Endothelial cell of umbilical vein (primary cell): ENCODE measurements at places on chromosomes 3 and 15. TPM values are rescaled to one million over a fixed set of nuclear protein-coding genes. Genes with fewer than 3 reads are reported as not detected.

MESP2 gene
- 0.42 TPM in 1 of 2 replicates, not detected in the other for total RNA-seq

VGLL3 gene
- 4.2 and 6.0 TPM in 2 replicates for total RNA-seq

DPPA2 gene
- total RNA-seq: not detected in 2 replicates

ZNF660 gene
- 1.0 and 1.5 TPM in 2 replicates for total RNA-seq

C15orf61 gene
- 3.7 and 4.1 TPM in 2 replicates for total RNA-seq

MASP1 gene
- total RNA-seq: 0.31 TPM in 1 of 2 replicates, not detected in the other

SOX2 gene
- 0.13 TPM in 1 of 2 replicates, not detected in the other for total RNA-seq

GRCh38 chr3:178500631-178501030, 35.6 kb upstream of the KCNMB2 start:
- peak; percentile 8 for DNase-seq

DNA sequence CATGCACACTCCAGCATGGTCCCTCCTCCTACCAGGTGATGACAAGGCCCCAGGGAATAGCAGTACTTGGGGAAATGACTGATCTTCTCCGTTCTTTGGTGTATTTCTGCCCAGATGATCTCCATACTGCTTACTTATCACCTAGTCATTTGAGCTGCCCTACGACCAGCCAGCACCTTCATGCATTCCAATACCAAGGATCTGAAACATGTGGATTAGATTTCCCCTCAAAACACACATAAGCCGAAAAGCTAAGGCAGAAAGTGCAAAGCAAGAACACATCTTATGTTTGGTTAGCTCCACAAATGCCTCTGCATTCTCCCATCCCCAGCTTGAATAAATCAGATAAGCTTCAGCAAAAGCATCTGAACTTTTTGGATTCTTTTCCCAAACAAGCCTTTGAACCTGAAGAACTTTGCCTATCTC, 64.8 kb upstream of the BCL6 start:
- no peak for DNase-seq

DNA sequence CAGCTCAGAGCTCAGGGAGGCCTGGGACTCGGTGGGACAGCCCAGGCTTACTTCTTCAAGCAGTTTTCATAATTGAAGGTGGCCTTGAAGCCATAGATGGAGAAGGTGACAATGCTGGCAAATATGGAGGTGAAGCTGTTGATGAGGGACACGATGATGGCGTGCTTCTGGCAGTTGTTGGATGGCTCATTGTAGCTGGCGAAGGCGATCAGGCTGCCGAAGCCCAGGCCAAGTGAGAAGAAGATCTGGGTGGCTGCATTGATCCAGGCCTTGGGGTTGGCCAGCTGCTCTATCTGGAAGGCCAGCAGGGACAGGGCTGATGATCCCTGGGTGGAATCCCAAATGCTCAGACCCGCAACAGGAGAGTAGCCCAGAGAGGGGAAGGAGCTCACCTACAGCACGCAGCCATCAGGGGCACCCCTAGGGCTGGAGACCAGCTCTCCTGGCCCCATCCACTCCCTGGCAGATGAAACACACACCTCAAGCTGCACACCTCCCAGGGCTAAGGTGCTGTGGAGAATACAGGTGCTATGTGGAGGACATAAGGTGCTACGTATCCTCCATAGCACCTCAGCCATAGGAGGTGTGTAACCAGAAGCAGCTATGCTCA, 25.1 kb downstream of the SLC6A20 start:
- no peak for DNase-seq

DNA sequence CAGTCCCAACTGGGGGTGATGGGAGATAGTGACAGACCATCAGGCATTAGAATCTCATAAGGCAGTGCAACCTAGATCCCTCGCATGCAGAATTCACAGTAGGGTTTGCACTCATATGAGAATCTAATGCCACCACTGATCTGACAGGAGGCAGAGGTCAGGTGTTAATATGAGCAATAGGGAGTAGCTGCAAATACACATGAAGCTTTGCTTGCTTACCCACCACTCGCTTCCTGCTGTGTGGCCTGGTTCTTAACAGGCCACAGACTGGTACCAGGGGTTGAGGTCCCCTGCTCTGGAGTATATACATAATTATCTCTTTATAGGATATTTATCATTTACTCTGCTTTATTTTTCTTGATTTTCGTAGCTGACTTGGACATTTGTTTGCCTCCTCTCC, 36.0 kb upstream of the ZMAT3 start:
- no peak for DNase-seq

DNA sequence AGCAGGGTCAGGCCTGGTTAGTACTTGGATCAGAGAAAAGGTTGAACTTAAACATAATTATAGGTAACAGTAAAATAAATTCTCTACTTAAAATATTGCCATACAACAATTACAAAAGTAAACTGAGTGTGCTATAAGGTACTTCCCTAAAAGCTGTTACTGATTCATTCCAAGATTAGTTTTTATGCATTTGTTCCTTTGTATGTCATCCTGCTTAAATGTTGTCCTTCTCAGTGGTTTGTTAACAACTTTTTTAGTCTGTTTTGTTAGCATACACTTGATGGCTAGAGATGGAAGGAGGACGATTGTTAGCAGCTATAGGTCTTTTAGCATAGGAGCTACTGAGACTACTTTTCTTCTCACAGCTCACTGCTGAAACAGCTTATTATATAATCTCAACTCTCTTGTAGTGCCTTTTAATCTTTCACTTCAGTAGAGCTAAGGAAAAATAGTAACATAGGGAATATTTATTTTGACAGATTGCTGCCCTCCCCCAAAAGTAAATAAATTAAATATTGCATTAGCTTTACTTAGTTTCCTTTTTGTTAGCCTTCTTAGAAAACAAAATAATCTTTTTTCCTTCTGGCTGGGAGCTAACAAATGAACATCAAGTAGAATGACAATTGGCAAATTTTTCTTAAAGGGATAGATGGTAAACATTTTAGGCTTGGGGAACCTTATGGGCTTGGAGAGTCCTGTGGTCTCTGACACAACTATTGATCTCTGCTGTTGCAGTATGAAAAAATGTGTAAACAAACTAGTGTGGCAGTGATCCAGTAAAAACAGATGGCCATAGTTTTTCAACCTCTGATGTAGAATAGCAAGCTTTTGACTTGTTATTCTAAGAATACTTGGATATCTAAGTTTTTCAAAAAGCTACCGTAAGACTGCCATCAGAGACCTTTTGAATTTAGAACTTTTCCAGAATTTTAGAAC, 39.5 kb downstream of the USP8 start:
- peak; percentile 36 for DNase-seq

GRCh38 chr3:122576174-122576940, 1.1 kb upstream of the PARP15 start:
- DNase-seq: no peak

- no peak for DNase-seq
Observed at GRCh38 chr3:116288485-116288884, 156.8 kb downstream of the LSAMP start.

DNA sequence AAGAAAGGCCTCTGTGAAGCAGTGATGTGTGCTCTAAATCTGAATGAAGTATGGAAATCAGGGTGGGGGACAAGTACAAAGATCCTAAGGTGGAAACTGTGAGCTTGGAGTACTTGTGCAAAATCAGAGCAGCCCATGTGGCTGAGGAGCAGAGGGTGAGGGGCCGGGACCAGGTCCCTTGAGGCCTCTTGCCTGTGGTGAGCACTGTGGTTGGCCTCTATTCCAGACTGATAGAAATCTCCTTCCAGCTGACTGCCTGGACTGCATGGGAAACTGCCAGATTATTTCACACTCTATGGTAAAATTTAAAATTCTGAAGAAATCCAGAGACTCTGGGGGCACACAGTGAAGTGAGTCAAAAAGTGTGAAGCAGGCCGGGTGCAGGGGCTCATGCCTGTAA, 81.4 kb downstream of the TM4SF4 start:
- no peak for DNase-seq

- DNase-seq: no peak
Observed at GRCh38 chr3:10519236-10519635, 13.8 kb upstream of the ATP2B2 start.

GRCh38 chr3:195198426-195199346, 72.3 kb downstream of the XXYLT1 start:
- DNase-seq: no peak
